ENCODE measurements at places on chromosomes 4 and X. TPM values are rescaled to one million over a fixed set of nuclear protein-coding genes. Genes with fewer than 3 reads are reported as not detected.

MAGEC2 gene
- total RNA-seq, result not detected

TEX13C gene
- not detected for total RNA-seq

SLBP gene
- total RNA-seq, result 47.6 TPM

- no peak for DNase-seq
Observed at GRCh38 chrX:10634392-10635161, 14.2 kb upstream of the MID1 start.

DNA sequence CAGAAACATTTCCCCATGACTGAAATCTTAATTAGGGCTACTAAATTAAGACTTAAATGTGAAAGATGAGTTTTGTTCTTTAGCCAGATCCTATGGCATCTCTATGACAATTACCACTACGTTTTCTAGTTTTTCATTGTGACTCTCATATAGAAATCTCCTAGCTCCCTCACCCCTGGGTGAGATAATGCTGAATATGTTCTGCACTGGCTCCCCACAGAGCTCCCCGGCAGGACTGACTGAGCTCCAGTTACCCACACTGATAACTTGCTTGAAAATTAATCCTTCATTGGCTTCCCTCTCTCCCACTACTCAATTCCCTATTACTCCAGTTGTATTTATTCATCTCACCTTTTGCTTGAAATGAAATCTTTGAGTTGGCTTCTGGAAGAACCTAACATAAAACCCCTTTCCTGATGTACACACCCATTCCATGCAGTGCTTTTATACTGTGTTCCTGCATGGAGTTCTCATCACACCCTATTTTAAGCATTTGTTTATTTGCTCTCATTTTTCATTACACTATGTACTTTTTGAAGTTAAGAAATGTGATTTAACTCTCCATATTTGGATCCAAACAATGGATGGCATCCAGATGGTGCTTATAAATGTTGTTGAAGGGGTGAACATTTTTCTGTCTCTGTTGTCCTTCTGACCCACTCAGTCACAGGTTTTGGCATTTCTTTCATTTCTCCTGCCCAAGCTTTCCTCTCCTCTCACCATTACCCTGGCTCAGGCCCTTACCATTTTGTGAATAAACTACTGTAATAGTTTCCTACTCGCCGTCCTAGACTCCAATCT, 623.4 kb downstream of the SPRY1 start:
- DNase-seq, result no peak

DNA sequence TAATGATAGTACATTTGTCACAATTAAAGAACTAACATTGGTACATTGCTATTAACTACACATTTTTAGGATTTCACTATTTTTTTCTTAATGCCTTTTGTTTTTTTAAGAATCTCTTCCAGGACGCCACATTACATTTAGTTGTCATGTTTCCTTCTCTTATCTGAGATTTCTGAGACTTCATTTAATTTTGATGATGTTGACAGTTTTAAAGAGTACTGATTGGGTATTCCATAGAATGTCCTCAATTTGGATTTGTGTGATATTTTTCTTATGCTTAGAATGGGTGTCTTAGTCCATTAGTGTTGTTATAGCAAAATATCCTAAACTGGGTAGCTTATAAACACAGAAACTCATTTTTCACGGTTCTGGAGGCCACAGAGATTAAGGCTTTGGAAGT, 1095.5 kb upstream of the LCORL start:
- DNase-seq, result no peak

DNA sequence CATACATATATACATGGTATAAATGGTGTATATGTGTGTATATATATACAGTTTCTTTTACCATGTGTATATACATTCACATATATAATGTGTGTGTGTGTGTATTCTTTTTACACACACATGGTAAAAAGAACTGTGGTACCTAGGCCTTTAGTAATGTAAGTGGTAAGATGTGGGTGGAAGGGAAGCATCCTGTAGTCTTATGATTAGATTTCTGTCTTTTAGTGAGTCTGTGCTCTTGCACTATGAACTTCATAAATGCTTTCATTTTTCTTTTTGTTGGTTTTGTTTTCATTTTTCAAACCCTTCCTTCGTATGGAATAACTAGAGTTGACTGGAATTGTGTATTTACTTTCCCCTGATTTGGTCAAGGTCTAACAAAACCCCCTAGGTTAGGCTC, 12.1 kb downstream of the PABPC4L start:
- no peak for DNase-seq

GRCh38 chr4:54695337-54695736, 37.6 kb downstream of the KIT start:
- no peak for DNase-seq
